ENCODE measurements at places on chromosomes 1 and 21. TPM values are rescaled to one million over a fixed set of nuclear protein-coding genes. Genes with fewer than 3 reads are reported as not detected.

DNA sequence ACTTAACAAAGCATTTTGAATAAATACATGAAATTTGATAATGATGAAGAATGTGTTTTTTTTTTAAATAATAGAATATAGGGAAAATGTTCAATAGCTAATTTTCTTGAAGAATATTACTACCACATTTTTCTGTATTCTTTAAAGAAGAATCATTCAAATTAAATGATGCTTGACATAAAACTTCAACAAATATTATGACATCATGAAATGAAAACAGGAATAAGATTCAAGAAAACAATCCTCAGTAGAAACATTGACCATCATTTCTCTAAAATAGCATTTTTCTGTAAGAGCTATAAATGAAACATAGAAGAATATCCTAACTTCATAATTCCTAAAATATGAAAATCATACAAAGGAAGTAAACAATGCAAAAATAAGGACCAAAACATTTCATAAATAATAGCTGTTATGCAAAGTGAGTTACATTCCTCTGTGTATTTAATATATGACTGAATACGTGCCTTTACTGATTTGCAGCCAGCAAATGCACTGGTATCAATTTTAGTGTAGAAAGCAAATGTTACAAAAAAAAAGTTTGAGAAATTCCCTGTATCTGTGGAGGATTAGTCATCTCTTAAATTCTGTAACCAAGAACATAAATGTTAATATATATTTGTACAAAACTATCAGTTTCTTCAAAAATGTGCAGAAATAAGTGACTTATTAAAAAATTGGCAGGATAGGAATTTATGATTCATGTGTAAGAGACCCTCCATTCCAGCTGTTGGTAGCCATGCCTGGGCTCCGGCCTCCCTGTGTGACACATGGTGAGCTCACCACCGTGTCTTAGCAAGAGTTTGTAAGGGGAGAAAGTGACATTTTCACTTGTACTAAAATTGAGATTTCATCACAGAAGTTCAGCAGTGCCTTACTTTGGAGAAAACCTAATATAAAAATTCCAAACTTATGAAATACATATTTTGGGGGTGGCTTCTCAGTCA is 15.0 kb upstream of the PTPN14 start:
- no peaks in the 10 kb centered on the region for H3K36me3 ChIP-seq
- peak overlapping the region; percentile 36 for H3K27ac ChIP-seq
- DNase-seq, result peak; percentile 55
- H3K4me1 ChIP-seq, result peaks cover 10% of the 10 kb centered on the region
- H3K27me3 ChIP-seq, result peaks cover 7% of the 10 kb centered on the region
- H3K4me3 ChIP-seq, result no peak overlapping the region

The AGBL4 gene
- not detected for total RNA-seq

The PLEKHA6 gene
- 0.52 TPM for total RNA-seq

GRCh38 chr1:157646144-157646543 is 48.3 kb upstream of the FCRL4 start:
- H3K36me3 ChIP-seq, result no peaks in the 10 kb centered on the region
- H3K4me1 ChIP-seq, result no peaks in the 10 kb centered on the region
- no peak overlapping the region for H3K27ac ChIP-seq
- H3K27me3 ChIP-seq, result peaks cover 3% of the 10 kb centered on the region
- H3K4me3 ChIP-seq, result no peak overlapping the region
- no peak for DNase-seq

- no peak for DNase-seq
- peak overlapping the region; percentile 99 for H3K27ac ChIP-seq
- peaks cover 76% of the 10 kb centered on the region for H3K4me1 ChIP-seq
Measured at GRCh38 chr1:203291201-203292096, 13.9 kb upstream of the BTG2 start.

The NPHS2 gene
- total RNA-seq, result not detected

The WLS gene
- total RNA-seq, result not detected

The ATAD3B gene
- 38.7 TPM for total RNA-seq

The FCRL6 gene
- total RNA-seq, result not detected

GRCh38 chr21:46151261-46151988 is 4.0 kb downstream of the FTCD start:
- peaks cover 2% of the 10 kb centered on the region for H3K4me1 ChIP-seq
- DNase-seq, result no peak
- no peaks in the 10 kb centered on the region for H3K27me3 ChIP-seq
- no peak overlapping the region for H3K4me3 ChIP-seq
- H3K27ac ChIP-seq, result no peak overlapping the region

Measured in activated naive CD4-positive, alpha-beta T cell treated with anti-CD3 and anti-CD28 coated beads for 36 hours (primary cell).